ENCODE measurements at places on chromosomes 11 and 22.

- DNase-seq, result no peak
Observed at GRCh38 chr11:30786256-30787110, 200.3 kb upstream of the MPPED2 start.

GRCh38 chr22:32967386-32968101, 90.6 kb downstream of the SYN3 start:
- DNase-seq, result no peak

- no peak for DNase-seq
Observed at GRCh38 chr11:28323621-28324020, 215.4 kb downstream of the METTL15 start.

DNA sequence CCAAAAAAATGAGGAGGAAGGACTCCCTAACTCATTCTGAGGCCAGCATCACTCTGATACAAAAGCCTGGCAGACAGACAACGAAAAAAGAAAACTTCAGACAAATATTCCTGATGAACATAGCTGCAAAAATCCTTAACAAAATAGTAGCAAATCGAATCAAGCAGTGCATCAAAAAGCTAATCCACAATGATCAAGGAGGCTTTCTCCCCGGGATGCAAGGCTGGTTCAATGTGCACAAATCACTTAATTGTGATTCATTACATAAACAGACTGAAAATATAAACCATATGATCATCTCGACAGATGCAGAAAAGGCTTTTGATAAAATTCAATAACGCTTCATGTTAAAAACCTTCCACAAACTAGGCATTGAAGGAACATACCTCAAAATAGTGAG, 16.4 kb downstream of the MTMR2 start:
- DNase-seq, result no peak

DNA sequence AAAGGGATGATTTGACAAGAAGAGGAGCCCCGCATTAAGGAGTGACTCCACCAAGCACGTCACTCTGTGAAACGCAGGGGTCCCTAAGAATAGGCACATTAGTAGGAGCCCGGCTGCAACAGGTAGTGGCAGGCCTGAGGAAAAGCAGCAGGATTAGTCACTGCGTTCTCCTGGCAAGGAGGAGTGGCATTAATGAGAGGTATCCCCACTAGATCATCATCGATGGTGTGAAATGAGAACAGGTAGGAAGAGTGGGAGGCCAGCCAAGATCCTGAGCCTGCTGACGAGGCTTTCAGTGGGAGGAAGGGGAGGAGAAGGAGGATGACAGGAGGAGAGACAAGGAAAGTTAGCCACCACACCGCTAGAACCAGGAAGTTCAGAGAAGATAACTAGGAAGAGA, 38.6 kb downstream of the NRXN2 start:
- no peak for DNase-seq

GRCh38 chr11:14414470-14415461, 55.8 kb upstream of the RRAS2 start:
- DNase-seq, result peak; percentile 33

DNA sequence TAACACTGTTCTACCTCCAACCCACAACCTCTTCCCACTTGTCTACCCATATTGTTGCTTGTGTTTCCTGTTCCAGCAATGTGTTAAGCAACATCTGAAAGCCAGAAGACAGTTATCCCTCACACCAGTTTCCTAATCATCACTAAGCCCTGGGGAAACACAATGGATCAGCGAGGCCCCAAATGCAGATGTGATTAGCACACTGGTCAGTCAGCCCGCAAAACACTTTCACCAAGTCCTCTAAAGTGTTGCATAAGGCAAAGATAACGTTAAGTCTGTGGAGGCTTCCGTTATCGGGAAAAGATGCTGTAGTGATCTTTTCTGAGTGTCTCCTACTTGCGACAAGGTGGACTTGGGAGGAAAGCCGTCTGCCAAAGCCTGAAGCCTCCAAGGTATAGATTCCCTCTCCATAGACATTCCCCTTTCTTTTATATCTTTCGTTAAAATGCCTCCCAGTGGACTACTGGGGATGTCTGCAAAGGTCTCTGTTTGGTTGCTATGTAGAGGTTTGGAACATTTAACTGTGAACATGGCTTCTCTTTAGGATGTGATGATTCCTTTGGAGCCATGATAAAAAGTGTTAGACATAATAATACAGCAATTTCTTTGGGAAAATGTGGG, at the start of gene MS4A3:
Gene MS4A3 (plus strand): TSS at position 317 of the 621 bp plus-strand sequence. CDS start 4,496 bp downstream, outside the sequence.
- no peak for DNase-seq

- no peak for DNase-seq
Observed at GRCh38 chr11:67274768-67275605, 8.7 kb downstream of the GRK2 start.

- DNase-seq, result no peak
Observed at GRCh38 chr11:118530180-118530682, 761 bp upstream of the TMEM25 start.

DNA sequence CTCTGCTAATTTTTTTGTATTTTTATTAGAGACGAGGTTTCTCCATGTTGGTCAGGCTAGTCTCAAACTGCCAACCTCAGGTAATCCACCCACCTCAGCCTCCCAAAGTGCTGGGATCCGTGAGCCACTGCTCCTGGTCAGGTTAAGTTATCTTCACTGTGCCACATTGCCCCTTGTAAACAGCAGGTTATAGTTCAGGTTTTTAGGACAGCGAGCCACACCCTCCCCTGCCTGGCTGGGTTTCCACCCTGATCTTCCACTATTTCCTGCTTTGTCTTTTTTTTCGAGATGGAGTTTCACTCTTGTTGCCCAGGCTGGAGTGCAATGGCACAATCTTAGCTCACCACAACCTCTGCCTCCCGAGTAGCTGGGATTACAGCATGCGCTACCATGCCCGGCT, 16.1 kb downstream of the ACO2 start:
- DNase-seq, result no peak

- no peak for DNase-seq
Observed at GRCh38 chr11:12689029-12689755, 15.0 kb downstream of the TEAD1 start.

- DNase-seq, result no peak
Observed at GRCh38 chr22:24526191-24526590, 28.7 kb downstream of the GUCD1 start.

GRCh38 chr11:88359114-88359513, 21.6 kb upstream of the CTSC start:
- DNase-seq, result no peak

DNA sequence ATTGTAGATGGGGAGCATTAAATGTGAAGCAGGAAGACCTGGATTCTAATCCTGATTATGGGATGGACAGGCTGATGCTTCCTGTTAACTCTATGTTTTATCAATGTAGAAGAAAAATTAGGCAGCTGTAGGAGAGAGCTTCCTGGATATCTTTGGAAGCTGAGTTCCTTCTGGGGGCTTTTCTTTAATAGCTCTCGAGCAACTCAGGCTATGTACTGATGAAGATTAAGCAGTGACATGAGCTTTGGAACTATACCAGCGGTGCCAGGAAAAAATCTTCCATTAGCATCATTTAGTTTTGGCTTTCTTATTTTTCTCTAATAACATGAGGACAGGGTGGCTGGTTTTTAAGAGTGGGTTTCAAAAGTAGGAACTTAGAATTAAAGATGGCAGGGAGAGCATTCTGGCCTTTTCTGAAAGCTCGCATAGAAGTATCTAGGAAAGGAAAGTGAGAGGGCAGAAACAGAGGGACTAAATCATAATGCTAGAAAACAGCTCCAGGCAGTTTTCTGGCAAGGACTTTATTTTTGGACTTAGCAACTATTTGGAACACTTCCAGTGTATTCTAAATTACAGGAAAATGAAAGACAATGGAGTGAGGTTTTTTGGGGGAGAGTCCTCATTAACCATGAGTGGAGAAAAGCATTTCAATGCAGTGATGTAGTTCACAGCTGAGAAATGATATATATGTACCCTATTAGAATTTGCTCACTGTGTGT, 69.2 kb upstream of the RRM1 start:
- no peak for DNase-seq

DNA sequence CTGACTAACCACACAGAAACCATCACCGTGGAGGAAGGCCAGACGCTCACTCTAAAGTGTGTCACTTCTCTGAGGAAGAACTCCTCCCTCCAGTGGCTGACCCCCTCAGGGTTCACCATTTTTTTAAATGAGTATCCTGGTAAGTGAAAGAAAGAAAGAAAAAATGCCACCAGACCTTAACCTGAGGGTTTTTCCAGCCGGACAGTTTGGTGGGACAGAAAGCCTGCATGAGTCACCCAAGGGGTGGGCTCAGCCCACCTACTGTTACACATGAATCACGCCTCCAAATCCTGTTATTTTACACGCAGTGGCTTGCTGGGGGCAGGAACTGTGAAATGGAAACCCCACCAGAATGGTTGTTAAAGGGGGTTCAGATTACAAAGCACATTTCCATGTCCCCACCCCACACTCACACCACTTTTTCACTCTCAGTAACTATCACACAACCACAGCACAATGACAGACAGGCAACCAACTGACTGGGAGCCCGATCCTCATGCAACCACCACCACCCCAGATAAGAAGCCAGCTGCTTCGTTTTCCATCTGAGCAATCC, 11.9 kb downstream of the CRTAM start:
- DNase-seq, result no peak

GRCh38 chr11:68935516-68936357, 32.0 kb downstream of the IGHMBP2 start:
- no peak for DNase-seq

- no peak for DNase-seq
Observed at GRCh38 chr22:17792299-17792698, 18.0 kb upstream of the BID start.

GRCh38 chr11:44024977-44025376, 22.8 kb upstream of the ACCSL start:
- DNase-seq, result no peak

GRCh38 chr11:61776561-61777075, 15.8 kb downstream of the TMEM258 start:
- no peak for DNase-seq

DNA sequence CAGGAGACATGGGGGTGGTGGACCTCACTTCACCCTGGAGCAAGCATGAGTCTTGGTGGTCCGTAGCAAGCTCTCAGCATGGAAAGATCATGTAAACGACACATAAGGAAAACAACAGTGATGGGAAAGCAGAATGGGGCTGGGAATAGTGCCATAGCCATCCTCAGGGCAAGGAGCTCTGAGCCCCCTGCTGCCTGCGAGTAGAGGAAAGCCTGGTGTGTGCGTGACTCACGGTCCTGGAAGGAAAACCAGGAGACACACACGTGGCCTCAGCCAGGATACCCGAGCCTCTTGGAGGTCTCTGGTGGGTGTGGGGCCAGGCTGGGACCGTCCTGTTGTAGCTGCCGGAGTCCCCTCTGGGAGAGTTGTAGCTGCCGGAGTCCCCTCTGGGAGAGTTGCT, 12.4 kb downstream of the SHANK3 start:
- DNase-seq, result no peak

- no peak for DNase-seq
Observed at GRCh38 chr22:20558534-20558933, 51.1 kb downstream of the MED15 start.
